AG04450 (cell line): ENCODE measurements at places on chromosomes 4 and X.

- DNase-seq: peak; percentile 2
Observed at GRCh38 chr4:110586131-110586850, 36.6 kb downstream of the PITX2 start.

- DNase-seq: peak; percentile 32
Observed at GRCh38 chr4:124711471-124712371, 811 bp downstream of the ANKRD50 start.

DNA sequence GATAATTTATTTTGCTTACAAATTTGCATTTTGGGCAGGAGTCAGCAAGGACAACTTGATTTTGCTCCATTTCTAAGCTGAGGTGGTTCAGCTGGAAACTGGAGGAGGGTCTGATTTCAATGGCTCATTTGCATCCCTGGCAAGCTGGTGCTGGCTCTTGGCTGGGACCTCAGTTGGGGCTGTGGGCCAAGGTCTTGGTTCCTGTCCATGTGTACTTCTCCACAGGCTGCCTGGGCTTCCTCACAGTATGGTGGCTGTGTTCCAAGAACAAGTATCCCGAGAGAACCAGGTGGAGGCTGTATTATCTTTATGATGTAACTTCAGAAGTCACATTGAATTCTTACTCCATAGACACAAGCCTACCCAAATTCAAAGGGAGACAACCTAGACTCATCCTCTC is 77.0 kb upstream of the STX18 start:
- DNase-seq: no peak

DNA sequence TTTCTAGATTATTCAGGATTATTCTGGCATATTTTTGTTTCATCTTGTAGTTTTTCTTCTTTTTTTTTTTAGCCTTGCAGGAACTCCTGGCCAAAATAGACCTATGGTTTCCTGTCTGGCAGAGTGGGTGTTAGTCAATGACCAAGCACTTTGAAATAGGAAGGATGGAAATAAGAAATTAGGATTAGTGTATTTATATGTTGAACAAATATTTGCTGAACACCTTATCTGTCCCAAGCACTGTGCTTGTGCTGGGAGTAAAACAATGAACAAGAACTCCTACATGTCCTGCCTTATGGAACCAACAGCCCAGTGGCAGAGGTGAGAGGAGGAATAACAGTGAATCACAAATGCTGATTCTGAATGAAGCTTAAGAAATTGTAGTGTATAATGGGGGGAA is 4.5 kb downstream of the MMRN1 start:
- no peak for DNase-seq

DNA sequence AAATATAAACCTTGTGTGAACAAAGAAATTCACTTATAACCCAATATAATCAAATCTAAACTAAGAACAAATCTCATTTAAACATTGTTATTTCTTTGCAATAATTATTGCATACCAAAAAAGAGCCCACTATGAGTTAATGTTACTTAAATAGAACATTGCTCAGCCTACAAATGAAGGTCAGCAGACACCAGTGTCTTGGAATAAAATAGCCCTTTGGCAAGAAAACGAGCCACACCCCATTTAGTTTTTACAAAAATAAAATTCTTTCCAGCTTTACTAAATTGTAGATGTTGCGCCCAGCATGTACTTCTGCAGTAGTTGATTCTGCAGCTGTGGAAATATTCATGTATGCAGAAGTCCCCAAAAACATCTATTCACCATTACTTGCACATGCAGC is 12.2 kb downstream of the PLS3 start:
- DNase-seq: no peak

- peak; percentile 44 for DNase-seq
Observed at GRCh38 chr4:121139533-121140222, 24.4 kb downstream of the TNIP3 start.

DNA sequence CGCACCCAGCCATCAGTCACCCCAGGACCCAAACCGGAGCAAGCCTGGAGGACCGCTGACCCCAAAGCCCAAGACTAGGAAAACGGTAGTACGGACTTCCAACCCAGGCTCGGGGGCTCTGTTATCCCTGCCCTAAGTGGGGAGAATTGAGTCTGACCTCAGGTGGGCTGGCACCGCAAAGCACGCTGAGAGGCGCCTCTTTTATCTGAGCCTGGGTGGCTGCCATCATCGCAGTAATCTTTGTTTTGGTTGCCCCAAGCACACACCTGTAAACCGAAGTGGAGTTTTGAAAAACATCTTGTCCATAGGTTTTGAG is 894 bp upstream of the SH3RF1 start:
- DNase-seq: no peak

DNA sequence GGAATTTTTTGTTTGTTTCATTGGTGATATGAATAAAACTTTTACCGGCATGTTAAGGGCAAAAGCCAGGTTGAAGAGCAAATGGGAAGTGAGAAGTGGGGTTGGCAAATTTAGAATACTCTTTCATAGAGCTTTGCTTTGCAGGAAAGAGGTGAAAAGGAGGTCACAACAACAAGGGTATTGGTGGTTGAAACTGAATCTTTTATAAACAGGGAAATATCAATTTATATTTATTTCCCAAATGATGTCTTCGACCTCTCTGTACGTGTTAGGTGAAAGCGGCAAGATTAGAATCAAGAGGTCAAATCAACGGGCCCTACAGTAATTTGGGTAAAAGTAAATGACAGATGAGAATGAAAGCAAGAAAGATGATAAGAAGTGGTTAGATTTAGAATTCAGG is 3.4 kb downstream of the SMR3A start:
- no peak for DNase-seq

GRCh38 chr4:124278477-124278876 is 434.1 kb downstream of the ANKRD50 start:
- no peak for DNase-seq

- DNase-seq: no peak
Observed at GRCh38 chrX:13888284-13888683, 71.4 kb upstream of the GPM6B start.

DNA sequence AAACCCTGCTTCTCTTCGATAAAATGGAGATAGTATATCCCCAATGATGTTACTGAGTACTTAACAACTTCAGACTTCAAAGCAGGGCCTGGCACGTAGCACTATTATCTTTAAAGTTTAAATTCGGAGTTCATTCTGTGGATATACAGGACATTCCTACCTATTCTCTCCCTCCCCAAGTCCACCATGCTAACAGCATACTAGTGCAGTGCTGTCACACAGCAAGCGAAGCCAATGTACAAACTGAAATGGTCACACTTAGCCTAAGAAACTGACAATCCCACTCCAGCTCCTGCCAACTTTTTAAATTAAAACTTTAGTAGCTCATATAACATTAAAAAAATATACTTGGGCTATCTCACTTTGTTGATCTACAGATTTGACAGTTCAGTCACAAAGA is 1.2 kb upstream of the DNAJB14 start:
- no peak for DNase-seq

DNA sequence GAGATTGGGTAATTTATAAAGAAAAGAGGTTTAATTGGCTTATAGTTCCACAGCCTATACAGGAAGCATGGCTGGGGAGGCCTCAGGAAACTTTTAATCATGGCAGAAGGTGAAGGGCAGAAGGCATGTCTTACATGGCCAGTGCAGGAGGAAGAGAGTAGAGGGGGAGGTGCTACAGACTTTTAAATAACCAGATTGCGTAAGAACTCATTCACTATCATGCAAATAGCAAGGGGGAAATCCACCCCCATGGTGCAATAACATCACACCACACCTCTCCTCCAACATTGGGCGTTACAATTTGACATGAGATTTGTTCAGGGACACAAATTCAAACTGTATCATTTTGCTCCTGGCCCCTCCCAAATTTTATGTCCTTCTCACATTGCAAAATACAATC is 353.8 kb upstream of the PABPC5 start:
- DNase-seq: no peak

GRCh38 chr4:70936200-70936787 is 34.1 kb downstream of the MOB1B start:
- DNase-seq: no peak

GRCh38 chrX:81229229-81229628 is 27.3 kb downstream of the SH3BGRL start:
- DNase-seq: no peak

- no peak for DNase-seq
Observed at GRCh38 chr4:108829966-108830492, 67.2 kb upstream of the ETNPPL start.

- DNase-seq: no peak
Observed at GRCh38 chr4:2646396-2647149, 109.6 kb downstream of the TNIP2 start.

- DNase-seq: no peak
Observed at GRCh38 chr4:78566834-78567499, 15.4 kb downstream of the ANXA3 start.

DNA sequence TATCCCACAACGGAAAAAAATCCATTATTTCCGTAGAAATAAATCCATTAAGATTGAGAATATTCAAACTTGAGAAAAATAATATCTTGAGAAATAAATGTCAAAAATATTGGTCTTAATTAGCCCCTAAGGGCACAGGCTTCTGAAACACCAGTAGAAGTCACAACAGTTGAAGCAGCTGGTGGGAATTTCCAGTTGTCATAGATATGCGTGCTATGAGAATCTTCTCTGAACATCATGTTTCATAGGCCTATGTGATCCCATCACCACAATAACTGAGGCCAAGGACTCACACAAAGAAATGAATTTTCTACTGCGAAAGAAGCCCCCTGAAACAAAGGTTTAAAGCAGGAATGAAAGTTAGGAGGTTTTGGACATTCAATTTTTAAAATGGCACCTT is 292.0 kb downstream of the DTHD1 start:
- DNase-seq: no peak

- DNase-seq: no peak
Observed at GRCh38 chr4:155709918-155710317, 43.3 kb downstream of the GUCY1A1 start.

GRCh38 chr4:78742300-78742699 is 33.9 kb upstream of the BMP2K start:
- DNase-seq: no peak

DNA sequence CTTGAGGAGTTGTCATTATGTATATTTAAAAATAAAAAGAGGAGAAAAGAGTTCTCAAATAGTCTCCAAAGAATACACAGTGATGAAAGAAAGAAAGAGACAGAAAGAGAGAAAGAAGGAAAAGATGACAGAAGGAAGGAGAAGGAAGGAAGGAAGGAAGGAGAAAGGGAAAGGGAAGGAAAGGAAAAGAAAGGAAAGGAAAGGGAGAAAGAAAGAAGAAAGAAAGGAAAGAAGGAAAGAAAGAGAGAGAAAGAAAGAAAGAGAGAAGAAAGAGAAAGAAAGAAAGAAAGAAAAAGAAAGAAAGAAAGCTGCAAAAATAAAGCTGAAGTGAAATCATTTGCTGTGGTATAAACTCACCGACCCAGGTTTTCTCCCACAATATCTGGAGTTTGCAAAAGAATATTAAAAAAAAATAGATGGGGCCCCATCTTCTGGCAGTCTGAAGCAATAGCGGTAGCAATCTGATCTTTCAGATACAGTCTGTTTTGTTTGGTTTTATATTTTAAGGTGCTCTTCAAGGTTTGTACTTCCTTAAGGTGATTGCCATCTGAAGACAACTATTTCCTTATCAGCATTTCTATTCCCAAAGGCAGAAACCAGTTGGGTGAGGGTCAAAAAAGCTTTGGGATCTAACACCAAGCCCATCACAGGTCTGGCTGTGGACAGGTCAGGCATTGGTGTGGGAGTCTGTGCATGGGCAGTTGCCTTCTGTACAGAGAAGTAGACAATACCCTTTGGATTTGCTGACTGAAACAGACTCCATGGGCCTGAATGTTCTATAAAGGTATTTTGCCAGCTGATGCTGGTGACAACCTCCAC is 160.4 kb downstream of the CPEB2 start:
- no peak for DNase-seq

DNA sequence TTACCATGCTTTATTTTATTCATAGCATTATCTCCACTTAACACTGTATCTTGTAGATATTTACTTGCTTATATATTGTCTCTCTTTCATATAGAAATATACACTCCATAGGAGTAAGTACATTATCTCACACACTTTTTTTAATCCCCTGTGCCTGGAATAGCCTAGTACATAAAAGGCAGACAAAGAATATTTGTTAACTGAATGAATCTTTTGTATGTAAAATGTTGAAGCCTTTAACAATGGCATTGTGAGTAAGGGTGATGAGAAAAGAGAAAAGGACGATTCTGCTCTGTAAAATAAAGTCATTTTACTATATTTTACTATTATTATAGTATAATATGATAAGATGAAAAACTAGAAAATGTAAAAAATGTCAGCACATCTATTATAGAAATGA is 97.7 kb upstream of the PDHA2 start:
- no peak for DNase-seq

GRCh38 chrX:107755721-107756120 is 19.9 kb downstream of the TSC22D3 start:
- no peak for DNase-seq

- DNase-seq: no peak
Observed at GRCh38 chr4:76293772-76294171, 12.8 kb upstream of the STBD1 start.

DNA sequence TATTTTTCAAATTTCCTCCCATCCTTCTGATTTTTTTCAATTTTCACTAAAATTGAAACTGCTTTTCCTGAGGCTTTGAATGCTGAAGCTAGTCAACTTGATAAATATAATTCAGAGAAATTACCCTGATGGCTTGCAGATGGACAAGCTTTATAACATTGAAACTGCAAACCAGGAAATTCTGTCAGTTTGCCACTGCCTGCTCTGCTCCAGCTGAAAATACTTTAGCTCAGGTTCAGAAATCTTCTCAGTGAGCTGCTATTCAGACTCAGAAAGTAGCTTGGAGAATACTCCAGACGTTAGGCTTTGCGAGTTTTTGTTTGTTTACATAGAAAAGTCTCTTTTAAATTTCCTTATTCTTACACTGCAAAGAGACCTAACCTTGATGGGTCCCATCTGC is 1574.7 kb downstream of the STIM2 start:
- no peak for DNase-seq

- no peak for DNase-seq
Observed at GRCh38 chr4:141576585-141577110, 59.7 kb upstream of the IL15 start.

- DNase-seq: no peak
Observed at GRCh38 chr4:107512549-107512948, 207.5 kb downstream of the PAPSS1 start.

DNA sequence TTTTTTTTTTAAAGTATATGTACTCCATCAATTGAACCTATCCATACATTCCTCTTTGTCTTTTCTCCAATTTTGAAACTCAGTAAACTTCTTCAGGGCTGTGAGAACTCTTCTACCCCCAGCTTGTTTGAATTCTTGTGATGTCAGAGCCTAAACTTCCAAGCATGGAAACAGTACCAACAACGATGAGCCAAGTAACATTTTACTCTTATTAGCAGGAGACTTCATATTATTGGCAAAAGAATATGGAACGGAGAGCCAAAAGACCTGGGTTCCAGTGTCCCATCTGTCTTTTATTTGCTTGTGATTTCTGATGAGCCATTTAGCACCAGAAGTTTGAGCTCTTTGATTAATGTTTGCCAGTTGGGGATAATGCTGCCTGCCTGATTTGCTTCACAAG is 5.3 kb downstream of the DIAPH2 start:
- DNase-seq: no peak

DNA sequence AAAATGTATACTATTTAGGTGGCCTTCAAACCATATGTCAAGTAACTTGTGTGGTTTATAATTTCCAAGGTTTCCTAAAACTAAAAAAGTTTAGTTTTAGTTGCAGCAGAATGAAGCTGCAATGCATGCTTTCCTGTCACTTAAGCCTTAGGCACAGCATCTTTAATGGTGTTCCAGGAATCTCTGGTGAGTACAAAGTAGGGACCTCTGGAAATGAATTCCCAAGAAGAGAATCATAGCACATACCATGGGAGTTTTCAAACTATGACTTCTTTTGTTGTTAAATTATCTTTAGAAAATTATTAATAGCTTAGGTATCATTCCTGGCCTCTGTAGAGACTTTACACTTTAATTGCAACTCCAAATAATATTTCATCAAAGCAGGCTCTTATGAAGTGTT is 1005.9 kb upstream of the PABPC4L start:
- DNase-seq: no peak
